ENCODE measurements at places on chromosomes 3 and 15.

DNA sequence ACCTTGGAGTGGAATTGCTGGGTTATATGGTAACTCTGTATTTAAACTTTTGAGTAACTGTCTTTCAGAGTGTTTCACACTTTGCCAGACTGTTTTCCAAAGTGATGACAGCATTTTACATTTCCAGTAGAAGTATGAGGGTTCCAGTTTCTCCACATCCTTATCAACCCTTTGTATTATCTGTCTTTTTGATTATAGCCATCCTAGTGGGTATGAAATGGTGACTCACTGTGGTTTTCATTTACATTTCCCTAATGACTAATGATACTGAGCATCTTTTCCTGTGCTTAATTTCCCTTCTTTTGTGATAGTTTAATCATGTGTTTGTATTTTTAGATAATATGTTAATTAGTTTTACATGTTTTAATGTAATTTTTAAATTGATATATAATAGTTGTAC, 138.1 kb upstream of the DAZL start:
- no peak for DNase-seq

DNA sequence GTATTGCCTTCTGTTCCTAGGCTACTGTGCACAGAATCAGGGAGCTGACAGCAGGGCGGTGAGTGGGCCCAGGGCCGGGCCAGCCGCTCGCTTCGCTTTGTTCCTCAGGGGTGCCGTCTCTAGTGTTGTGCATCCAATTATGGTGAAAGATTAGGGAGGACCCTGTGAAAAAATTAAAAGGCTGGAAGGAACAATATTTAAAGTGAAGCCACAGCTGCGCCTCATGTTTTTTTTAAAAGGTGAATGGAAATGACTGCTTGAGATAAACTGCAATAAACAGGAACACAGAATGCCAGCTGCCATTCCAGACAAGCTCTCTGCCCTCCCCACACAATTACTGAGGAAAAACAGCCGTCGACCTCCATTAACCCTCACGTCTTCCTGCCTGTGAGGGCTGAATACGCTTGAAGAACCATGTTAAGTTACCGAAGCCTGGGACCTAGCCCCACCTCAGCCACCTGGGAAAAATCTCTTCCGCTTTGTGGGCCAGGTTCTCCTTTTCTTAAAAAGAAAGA, 132.0 kb upstream of the IL12A start:
- DNase-seq, result no peak

DNA sequence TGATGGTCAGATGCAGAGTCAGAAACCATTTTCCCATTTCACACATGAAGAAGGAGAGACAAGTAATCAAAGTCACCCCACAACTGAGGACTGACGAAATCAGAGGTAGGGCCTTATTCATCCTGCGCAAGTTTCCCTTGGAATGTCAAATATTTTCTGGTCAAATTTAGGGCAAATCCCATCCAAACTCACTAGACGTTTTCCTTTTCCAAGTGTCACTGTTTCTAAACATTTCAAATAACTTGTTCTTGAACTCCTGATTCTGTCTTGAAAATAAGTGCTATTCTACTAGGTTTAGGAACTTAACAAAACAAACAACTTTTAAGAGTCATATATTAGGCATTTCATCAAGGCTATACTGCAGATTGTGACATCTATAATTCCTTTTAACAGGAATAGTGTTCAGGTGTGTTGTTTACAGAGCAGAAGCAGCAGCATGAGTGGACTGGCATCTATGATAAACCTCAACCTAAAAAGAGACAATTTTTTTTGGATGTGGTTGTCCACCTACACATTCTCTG, 40.7 kb downstream of the SUMF1 start:
- no peak for DNase-seq

- no peak for DNase-seq
Observed at GRCh38 chr15:62241135-62241770, 76.2 kb upstream of the C2CD4B start.

DNA sequence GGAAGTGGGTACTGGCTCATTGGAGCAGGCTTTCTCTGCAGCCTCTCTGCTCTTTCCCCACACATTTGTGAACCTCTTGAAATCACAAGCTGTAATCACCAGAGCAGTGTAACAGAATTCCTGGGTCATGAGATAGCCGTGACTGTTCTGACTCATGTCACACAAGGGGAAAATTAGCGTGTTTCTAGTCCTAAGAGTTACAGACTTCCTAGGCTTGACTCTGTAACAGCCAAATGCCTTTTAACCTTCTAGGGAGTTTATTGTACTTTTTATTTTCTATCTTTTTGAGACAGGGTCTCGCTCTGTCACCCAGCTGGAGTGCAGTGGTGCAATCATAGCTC, 54.7 kb upstream of the TRAK1 start:
- no peak for DNase-seq

- DNase-seq, result peak; percentile 39
Observed at GRCh38 chr3:142929109-142929508, 34.4 kb downstream of the PAQR9 start.

GRCh38 chr15:100433304-100433703, 91.5 kb upstream of the ADAMTS17 start:
- DNase-seq, result no peak

GRCh38 chr15:92885224-92886041, 14.7 kb upstream of the CHD2 start:
- DNase-seq, result no peak

DNA sequence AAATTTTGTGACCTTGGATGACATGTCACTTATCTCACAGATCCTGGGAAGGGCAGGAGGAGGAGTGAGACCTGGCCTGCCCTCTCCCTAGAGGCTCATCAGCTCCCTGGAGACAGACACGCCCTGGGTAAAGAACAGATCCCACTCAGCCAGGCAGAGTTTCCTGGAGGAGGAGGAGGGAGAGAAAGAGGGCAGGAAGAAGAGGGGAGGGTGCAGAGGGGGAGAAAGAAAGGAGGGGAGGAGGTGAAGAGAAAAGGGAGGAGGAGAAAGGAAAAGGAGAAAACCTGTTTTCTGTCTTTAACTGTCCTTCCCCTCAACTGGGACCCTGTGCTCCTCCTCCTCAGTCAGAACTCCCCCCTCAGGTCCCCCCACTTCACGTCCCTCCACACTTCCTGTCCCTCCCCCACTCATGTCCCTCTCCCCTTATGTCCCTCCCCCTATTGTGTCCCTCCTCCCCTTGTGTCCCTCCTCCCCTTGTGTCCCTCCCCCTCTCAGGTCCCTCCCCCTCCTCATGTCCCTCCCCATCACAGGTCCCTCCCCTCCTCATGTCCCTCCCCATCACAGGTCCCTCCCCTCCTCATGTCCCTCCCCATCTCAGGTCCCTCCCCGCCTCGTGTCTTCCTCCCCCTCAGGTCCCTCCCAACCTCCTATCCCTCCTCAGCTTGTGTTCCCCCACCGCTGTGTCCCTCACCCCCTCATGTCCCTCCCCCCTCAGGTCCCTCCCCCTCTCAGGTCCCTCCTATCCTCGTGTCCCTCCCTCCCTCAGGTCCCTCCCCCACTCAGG, 52.3 kb upstream of the CGNL1 start:
- peak; percentile 8 for DNase-seq

- DNase-seq, result no peak
Observed at GRCh38 chr15:100208921-100209603, 132.7 kb downstream of the ADAMTS17 start.

- DNase-seq, result no peak
Observed at GRCh38 chr15:84766461-84767035, 18.2 kb downstream of the ZNF592 start.

- DNase-seq, result no peak
Observed at GRCh38 chr3:178492491-178492890, 43.7 kb upstream of the KCNMB2 start.

- no peak for DNase-seq
Observed at GRCh38 chr15:26667222-26667988, 105.5 kb downstream of the GABRB3 start.

DNA sequence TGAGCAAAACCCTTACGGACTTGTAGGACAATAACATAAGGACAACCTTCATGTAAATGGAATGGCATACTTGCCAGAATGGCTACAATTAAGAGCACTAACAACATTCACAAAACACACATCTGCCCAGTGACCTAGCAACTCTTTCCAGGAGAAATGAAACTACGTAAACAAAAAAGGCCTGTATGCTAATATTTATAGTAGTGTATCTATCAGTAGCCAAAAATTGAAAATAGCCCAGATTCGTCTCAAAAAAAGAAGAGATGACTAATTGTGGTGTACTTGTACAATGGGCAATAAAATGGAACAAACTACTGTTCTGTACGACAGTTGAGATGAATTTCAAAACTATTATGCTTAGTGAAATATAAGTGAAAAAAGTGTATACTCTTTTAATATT, 38.4 kb downstream of the CMC1 start:
- no peak for DNase-seq

DNA sequence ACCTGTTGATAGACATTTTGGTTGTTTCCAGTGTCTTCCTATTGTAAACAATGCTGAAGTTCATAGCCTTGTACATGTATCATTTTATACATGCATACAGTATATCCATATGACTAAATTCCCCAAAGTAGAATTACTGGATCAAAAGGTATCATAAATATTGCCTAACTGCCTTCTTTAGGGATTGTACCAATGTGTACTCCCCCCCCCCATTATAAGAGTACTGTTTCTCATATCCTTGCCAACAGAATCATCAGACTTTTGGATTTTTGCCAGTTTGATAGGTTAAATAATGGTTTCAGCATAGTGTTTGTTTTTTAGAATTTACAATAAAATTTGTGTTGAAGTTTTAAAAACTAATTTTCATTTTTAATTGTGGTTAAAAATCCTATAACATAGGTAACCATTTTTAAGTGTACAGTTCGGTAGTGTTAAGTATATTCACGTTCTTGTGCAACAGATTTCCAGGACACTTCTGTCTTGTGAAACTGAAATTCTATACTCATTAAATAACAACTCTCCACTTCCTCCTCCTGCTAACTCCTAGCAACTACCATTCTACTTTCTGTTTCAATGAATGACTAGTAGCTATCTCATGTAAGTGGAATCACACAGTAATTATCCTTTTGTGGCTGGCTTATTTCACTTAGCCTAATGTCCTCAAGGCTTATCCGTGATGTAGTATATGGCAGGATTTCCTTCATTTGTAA, 30.8 kb upstream of the MAP3K13 start:
- DNase-seq, result no peak

GRCh38 chr3:104582092-104582491, 784.6 kb upstream of the ALCAM start:
- DNase-seq, result no peak

DNA sequence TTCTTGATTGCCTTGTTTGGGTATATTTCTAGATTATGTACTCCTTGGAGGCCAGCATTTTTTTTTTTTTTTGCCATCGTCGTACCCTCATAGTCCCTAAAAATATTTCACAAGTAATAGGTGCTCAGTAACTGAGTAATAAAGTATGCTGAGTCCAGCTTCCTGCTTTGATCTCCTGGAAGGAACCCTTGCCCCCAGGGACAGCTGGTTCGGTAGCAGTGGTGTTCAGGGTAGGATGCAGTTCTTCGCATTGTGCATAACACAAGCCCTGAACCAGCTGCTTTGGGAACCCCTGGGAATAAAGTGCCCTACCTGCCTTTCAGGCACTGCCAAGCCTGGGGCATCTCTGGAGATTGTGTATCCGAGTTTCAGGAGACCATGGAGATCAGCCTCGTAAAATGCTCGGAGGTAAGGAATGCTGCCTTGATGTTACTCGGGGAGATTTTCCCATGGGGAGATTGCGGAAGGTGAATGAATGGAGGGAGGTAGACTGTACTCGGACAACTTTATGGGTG, 7.6 kb downstream of the MYZAP start:
- DNase-seq, result no peak

DNA sequence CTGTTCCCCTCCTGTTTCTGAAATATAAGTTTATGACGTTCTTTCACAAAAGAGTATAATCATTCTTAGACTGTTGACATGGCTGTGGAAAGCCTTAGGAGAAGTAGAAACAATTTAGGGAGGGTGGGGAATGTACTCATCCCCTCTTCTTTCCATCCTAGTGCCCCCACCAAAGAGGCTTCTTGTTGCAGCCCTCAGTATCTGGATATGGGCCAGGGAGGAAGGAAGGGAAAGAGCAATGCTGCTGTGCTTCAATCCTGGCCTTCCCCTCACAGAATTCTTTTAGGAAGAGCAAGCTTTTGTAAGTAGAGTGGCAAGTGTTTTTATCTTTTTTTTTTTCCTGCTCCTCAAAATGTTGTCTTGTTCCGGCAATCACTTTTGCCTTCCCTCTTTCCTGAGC, 1.7 kb downstream of the INAFM2 start:
- DNase-seq, result no peak

DNA sequence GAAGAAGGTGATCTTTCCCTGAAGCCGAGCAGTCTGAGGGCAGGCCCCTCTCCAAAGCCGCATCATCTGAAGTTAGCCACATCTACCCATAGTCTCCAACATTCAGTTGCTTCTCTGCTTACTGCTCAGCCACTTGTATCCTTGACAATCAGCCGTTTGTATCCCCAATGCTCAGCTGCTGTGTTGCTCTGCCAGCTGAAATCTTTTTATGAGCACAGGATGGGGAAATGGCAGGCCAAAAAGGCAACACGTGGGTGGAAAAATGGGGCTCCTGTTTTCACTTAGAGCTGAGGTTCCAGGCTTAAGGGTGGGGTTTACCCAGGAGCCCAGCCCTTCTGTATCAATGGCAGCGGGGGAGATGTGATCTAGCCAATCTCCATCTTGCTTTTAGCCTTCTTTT, 36.3 kb downstream of the METTL6 start:
- DNase-seq, result no peak

- no peak for DNase-seq
Observed at GRCh38 chr15:77075528-77075927, 4.6 kb upstream of the TSPAN3 start.

- DNase-seq, result no peak
Observed at GRCh38 chr15:40852529-40852928, 8.7 kb downstream of the SPINT1 start.

- no peak for DNase-seq
Observed at GRCh38 chr15:78170848-78171773, 21.9 kb downstream of the IDH3A start.

GRCh38 chr3:179861953-179862352, 174.8 kb downstream of the PEX5L start:
- no peak for DNase-seq

GRCh38 chr3:98968824-98969223, 67.3 kb upstream of the DCBLD2 start:
- no peak for DNase-seq

GRCh38 chr3:179967622-179968021, 69.1 kb downstream of the PEX5L start:
- DNase-seq, result no peak

DNA sequence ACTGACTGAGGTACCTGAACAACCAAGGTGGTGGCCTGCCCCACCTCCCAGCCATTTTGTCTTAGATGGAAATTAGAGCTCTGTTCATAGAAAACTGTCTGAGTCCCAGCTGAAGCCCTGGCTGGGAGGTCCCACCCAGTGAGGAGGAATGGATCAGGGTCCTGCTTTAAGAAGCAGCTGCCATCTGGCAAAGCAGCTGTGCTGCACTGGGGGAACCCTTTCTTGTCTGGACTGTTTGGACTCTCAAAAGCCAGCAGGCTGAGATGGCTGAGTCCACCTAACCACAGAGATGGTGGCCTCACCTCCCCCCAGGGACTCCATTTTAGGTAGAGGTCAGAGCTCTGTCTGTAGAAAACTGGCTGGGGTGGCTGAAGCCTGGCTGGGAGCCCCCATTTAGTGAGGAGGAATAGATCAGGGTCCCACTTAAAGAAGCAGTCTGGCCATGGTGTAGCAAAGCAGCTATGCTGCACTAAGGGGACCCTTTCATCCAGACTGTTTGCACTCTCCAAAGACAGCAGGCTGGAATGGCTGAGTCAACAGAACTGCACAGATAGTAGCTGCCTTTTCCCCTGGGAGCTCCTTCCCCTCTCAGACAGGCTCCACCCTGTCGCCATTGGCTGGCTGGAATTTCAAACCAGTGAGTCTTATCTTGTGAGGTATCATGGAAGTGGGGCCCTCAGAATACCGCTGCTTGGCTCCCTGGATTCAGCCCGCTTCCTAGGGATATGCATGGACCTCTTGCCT, 116.9 kb downstream of the EPHA6 start:
- DNase-seq, result no peak

- DNase-seq, result no peak
Observed at GRCh38 chr3:66480666-66481065, 20.2 kb downstream of the LRIG1 start.
